ENCODE measurements at places on chromosomes 12 and 14.

DNA sequence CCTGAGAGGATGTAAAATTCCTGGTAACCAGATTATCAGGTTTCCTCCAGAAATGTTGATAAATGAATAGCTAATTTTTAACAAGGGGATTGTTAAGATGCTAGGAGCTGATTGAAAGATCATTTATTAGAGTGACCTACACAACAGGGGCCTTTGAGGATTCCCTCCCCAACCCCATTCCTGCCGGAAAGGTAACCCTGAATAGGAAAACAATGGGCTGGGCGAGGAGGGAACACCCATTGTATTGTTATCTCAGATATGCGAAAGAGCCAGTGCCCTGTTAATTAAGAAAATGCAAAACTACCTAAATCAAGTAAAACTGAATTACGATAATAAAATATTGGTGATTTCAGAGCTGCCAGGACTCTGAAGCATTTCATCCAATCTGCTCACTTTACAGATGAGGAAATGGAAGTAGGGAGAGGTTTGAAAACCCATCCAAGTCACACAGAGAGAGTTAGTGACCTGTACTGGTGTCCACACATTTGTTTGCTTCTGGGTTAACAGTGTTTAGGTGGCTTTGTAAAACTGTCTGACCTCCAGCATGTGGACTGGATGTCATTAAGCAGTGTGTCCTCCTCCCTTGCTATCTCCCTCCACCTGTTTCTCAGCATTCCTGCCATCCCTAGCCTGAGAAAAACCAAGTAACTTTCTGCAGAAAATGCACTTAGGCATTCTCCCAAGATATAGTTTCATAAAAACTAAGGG, 214.8 kb downstream of the TTC6 start:
- DNase-seq: no peak

- DNase-seq: no peak
These were observed 33.3 kb upstream of the ACTN1 start for GRCh38 chr14:69012256-69012953.

GRCh38 chr14:56324856-56325699, 206.9 kb downstream of the PELI2 start:
- DNase-seq: peak; percentile 63

DNA sequence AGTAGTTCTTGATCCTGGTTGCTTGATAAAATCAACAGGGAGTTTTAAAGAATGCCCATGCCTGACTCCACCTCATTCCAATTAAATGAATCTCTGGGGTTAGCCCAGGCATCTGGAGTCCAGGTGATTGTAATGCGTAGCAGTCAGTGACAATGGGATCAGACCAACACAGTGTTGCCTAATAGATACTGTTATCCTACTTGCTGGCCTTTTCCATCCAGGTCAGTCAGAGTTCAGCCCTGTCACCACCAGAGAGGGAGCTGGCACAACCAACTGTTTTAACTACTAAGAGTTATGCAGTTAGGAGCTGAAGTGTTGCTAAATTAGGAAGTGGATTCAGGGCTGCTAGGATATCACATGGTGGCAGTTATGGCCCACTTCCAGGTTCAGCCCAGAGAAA, 107.1 kb downstream of the GPR135 start:
- peak; percentile 87 for DNase-seq

GRCh38 chr12:76152181-76152807, 67.8 kb upstream of the NAP1L1 start:
- DNase-seq: no peak

GRCh38 chr14:72290241-72290640, 358.0 kb downstream of the RGS6 start:
- DNase-seq: no peak

GRCh38 chr14:88078525-88078924, 73.6 kb downstream of the GPR65 start:
- DNase-seq: no peak

- peak; percentile 18 for DNase-seq
These were observed 31.9 kb downstream of the BMP4 start for GRCh38 chr14:53924753-53925152.

DNA sequence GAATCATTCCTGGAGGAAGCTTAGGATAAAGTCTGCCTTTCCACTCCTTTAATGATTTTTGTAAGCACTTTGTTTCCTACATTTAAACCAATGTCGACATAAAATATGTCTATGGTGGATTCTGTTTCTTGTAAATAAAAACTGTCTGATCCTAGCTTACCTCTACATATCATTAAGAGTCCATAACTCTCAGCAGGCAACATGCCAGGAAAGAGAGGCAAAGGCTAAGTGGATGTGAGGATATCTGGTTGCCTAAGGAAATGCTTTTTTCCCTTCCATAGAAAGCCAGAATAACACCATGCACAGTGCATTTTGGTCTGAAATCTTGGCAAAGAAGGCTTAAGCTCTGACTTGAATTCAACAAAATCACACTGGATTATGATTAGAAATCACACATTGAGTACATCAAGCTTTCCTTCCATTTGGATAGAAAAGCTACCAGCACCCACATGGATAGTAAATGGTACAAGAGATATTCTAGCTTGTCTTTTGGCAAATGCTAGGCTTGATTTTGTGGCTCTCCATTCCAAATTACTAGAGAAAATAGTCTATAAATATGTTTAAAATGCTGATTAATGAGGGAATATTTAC, 57.0 kb upstream of the CNTN1 start:
- no peak for DNase-seq

- peak; percentile 50 for DNase-seq
These were observed 13.3 kb downstream of the TGFB3 start for GRCh38 chr14:75968456-75968855.

- peak; percentile 90 for DNase-seq
These were observed 43.5 kb downstream of the DNAI7 start for GRCh38 chr12:25151476-25151875.

GRCh38 chr12:85588221-85588620, 248.0 kb downstream of the RASSF9 start:
- no peak for DNase-seq

- peak; percentile 86 for DNase-seq
These were observed 10.9 kb downstream of the LRTM2 start for GRCh38 chr12:1830981-1831963.

- DNase-seq: peak; percentile 85
These were observed 85.4 kb downstream of the PTCSC3 start for GRCh38 chr14:36091096-36091495.

DNA sequence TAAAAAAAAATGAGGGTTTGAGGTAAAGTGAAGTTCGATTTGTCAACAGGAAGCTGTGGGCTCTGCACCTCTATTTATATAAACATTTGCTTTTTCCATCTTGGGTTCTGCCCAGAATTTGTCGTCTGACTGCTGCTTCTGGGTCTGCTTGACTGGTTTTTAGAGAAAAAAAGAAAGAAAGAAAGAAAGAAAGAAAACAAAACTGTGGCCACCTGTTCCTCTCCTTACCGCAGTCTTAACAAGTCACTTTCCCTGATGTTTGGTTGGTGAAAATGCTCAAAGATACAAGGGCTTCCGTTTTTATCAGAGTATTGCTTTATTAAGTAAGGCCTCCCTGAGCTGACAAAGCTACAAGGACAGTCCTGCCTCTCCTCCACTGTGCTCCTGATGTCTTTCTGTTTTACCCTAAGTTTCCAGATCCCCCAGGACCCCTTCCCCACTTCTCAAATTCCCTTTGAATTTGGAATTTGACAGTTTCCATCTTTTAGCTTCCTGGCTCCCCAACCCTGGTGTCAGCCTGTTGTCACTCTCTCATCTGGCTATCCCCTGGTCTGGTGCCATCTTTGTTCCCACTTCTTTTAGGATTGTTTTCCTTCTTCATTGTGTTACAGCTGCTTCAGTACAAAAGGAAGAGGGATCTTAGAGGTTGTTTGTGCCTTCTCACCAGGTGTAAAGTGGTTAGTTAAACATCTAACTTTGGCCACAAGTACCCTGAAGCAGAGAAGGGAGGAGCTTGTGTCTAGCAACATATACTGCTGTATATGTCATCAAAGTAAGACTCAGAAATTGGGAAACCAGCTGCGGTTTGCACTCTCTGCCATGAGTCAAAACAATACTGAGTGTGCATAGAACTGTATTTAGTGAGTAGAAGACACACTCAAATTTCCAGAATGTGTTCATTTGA, 18.0 kb downstream of the MFAP5 start:
- no peak for DNase-seq

- DNase-seq: no peak
These were observed 29.4 kb upstream of the CERS5 start for GRCh38 chr12:50196537-50196936.

DNA sequence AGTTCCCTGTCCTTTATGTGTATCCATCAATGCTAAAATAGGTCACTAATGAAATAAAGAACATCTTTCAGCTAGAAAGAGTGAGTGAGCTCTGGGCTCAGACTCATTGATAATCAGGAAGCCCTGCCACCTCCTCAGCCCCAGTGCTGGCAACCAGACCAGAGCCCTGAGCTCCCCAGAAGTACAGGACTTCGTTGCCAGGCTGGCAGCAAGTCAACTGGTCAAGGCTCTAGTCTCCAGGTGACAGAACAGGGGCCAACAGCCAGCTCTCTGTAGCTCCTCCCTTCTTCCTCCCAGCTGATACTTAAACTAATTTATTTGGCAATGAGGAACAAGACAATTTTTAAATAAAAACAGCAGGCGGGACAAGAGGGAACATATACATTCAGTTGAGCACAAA, 145.3 kb downstream of the EGLN3 start:
- DNase-seq: no peak

DNA sequence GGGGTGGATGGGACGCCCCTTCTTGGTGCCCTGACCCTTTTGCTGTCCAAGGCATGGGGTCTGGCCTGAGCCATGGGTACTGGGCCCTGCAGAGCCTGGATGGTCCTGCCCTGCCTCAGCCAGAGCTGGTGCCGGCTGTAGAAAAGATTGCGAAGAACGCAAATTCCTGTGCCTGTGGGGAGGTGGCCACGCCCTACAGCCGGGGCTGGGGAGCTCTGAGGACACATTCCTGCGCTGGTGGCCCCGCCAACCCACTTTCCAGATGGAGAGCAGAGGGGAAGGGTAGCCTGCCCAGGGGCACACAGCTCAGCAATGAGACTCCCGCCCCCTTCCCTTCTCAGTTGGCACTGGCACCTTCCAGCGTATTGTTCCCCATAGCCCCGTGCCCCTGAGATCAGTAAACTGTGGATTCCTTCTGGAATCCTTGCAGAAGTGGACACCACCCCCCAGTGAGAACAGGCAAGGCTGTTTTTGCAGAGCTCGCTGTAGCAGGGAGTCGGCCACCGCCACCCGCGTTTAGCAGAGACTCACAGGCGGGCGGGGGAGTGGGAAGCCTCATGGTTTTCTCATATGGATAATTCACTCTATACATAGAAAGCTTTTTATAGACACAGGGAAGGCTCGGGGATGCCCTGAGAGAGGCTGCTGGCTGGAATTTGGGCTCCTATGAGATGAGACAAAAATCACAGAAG, 8.6 kb downstream of the INF2 start:
- peak; percentile 81 for DNase-seq

DNA sequence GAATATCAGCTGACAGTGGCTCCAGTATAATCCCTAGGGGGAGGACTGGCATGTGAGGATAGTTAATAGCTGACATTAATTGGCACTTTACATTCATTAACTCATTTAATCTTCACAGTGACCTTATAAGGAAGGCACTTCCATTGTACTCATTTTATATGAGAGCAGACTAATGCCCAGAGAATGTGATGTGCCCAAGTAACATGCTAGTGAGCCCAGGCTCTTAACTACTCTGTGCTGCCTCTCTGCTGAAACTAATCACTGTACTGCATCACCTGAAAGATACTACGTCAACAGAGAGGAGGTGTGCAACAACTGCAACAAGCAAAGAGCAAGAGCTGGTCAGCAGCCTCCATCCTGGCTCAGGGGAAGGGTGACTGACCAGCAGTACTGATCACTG, 40.1 kb downstream of the GALNT4 start:
- no peak for DNase-seq

- DNase-seq: peak; percentile 6
These were observed 2.2 kb upstream of the CSAD start for GRCh38 chr12:53182903-53183302.

- DNase-seq: no peak
These were observed 117.3 kb upstream of the COCH start for GRCh38 chr14:30757082-30757481.

- DNase-seq: no peak
These were observed 97.1 kb upstream of the NRXN3 start for GRCh38 chr14:78073028-78073427.

DNA sequence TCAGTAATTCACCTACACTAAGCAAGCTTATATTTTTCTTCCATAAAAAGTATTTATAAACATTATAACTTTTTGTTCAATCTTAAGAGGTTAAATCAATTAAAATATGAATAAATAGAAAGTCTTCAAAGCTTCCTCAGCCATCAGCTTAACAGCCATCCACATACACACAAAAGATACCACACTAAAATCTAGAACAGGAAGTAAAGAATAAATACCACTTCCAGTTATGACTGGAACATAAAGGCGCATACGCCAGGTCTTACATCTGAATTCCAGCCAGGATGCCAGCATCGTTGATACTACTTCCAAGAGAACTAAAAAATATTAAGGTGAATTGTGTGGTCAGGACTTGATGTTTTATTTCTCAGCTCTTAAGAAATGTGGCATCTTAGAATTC, 17.0 kb downstream of the SIX1 start:
- DNase-seq: no peak

GRCh38 chr12:77947330-77947729, 116.6 kb downstream of the NAV3 start:
- DNase-seq: peak; percentile 25
